ENCODE measurements at places on chromosomes 3 and 15.
A peak's percentile ranks its signal among the peaks of the same experiment; 100 is the strongest.

- no peak for DNase-seq
Measured at GRCh38 chr3:191085091-191085490, 114.0 kb upstream of the OSTN start.

DNA sequence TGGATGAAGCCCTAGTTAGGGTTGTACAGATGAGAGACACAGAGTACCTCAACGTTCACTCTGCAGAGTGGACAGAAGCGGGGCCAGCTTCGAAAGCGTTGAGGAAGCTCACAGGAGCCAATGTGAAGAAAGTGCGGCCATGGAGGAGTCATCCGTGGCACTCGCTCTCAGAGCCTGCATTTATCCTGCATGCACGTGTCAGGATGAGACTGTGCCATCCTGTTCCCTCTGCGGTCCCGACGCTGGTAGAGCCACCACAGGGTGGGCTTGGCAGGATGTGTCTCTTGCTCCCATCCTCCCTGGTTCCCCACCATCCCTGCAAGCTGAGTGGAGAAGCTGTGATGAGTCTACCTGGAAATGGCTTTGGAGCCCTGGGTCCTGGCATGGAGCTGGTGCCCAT, 39.3 kb downstream of the KLHL25 start:
- peak; percentile 1 for DNase-seq

DNA sequence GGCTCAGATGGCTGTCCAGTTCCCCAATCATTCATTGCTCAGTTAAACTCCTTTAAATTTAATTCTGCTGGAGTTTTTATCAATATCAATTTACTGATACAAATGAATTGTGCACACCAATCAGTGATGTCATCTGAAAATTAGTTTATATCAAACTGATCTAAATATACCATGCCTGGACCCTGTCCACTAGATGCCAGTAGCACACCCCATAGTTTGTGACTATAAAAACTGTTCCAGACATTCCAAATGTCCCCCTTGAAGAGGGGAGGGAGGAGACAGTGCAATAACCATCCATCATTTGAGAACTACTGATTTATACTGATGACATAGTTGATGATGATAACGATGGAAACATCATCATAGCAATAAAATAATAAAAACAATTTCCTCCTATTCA, 232.1 kb downstream of the MAGI1 start:
- no peak for DNase-seq

DNA sequence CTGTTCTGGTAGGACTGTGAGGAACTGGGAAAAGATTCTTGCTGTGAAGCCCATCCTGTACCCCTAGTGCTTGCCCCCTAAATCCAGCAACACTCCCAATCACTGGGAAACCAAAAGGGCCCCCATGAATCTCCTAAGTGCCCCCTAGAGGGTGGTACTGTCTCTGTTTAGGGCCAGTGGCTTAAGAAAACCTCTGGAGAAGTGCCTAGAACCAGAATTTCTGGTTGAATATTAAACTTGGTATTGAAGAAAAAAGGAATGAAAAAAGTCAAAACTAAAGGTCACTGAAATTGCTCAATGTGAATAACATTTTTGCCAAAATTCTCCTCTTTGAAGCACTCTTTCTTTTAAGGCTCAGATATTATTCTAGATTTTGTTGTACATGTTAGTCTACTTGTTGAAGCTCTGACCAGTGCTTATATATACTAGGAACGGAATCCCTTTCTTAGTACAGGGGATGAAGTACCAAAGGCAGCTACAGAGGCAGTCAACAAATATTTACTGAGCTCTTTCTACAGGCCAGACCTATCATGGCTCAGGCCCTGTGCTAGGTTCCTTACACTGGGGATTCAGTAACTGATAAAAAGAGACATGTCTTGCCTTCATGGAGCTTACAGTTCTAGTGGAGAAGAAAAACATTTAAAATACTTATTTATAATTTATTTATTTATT, 138.8 kb downstream of the MYLK start:
- no peak for DNase-seq

- DNase-seq: peak; percentile 74
Measured at GRCh38 chr15:59689626-59690236, 611 bp upstream of the BNIP2 start.

DNA sequence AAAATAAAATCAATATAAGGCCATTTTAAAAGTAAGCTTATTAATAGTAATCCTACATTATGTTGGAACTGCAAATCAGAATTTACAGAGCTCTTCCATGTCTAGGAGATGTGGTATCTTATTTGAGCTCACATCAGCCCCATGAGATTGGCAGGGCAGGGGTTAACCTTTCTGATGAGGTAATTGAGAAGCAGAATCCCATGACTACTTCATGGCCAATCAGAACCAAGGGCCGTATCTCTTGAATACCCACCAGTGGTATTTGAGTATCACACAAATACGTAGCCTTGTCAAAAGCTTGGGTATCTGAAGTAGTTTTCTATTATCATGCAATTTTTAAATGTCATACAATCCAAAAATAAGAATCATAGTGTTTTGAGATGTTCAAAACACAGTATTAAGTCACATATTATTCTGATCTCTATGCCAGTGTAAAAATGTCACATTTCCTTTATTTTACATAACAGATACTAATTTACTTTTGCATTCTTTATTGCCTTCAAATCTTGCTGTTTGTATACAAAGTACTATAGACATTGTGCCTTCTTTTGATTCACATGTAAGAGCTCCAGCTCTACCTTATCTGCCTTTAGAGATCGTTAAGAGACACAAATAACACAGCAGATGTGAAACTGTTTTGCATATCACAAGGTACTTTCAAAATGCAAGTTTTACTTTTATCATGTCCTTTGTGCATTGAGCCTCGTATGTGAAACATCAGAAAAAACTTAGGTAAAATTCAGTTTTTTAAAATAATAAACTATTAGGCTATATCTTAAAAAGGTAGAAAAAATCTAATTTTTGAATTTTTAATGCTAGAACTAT, 251.7 kb upstream of the GOLGA6L4 start:
- DNase-seq: no peak

- DNase-seq: no peak
Measured at GRCh38 chr15:80736560-80736959, 41.5 kb downstream of the ABHD17C start.

DNA sequence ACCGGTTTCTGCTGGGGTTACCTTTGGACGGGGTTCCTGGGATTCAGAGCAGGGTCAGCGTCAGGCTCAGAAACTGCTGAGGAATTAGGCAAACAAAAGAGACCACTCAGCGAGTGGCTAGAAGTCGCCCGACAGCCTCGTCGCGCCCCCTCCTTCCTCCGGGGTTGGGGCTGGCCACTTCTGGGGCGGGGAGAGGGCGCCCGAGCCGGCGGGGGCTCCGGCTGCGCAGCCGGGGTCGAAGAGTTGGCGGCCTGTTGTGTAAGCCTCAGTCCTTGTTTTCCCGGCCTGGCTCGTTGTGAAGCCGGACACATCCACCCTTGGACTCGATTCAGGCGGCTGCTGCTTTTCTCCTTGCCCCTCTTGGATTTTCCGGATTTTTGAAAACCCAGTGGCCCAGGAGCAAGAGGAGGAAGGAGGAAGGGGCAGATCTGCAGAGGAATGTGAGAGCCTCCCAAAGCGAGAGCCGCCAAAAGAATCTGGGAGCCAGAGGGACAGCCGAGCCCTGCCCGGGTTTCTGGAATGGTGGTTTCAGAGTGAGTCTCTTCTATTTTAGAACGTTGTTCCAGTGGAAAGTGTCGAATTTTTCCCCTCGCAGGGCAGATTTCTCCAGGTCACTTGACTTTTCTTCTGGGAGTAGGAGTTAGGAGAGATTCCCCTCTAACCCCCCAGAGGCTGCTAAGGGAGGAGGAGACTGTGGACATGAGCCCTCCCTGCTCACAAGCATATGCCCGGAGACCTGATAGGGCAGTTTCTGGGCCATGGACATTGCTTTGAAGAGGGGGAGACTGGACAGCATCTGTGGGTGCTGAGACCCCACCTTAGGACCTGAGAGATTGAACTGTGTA, 666 bp downstream of the SNX33 start:
- no peak for DNase-seq

- DNase-seq: no peak
Measured at GRCh38 chr3:124121379-124122312, 129.7 kb upstream of the ROPN1 start.

DNA sequence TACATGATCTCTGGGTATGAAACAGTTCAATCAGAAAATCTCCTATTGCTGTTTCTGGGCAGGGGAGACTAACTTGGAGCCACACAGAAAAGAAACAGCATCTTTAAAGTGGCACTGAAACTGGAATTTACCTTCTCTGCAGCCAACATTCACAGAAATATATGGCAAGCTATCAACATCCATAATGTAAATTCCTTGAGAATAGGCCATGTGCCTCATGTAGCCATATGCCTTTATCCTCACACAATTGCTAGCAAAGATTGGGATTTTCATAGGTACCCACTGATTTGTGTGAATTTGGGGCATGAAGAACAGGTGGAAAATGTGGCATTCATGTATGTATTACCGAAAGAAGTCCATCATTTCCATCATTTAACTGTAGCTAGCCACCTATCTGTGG, 386.3 kb upstream of the TMCO5A start:
- DNase-seq: no peak

- DNase-seq: no peak
Measured at GRCh38 chr3:116112696-116113095, 332.6 kb downstream of the LSAMP start.

- no peak for DNase-seq
Measured at GRCh38 chr3:120764206-120764605, 21.7 kb downstream of the GTF2E1 start.

- DNase-seq: no peak
Measured at GRCh38 chr3:32620611-32621310, 50.1 kb upstream of the DYNC1LI1 start.

- DNase-seq: peak; percentile 39
Measured at GRCh38 chr15:68205954-68206539, 915 bp upstream of the CALML4 start.

- no peak for DNase-seq
Measured at GRCh38 chr3:31985831-31986230, 4.3 kb downstream of the ZNF860 start.

- no peak for DNase-seq
Measured at GRCh38 chr3:125042725-125043406, 12.9 kb downstream of the HEG1 start.

DNA sequence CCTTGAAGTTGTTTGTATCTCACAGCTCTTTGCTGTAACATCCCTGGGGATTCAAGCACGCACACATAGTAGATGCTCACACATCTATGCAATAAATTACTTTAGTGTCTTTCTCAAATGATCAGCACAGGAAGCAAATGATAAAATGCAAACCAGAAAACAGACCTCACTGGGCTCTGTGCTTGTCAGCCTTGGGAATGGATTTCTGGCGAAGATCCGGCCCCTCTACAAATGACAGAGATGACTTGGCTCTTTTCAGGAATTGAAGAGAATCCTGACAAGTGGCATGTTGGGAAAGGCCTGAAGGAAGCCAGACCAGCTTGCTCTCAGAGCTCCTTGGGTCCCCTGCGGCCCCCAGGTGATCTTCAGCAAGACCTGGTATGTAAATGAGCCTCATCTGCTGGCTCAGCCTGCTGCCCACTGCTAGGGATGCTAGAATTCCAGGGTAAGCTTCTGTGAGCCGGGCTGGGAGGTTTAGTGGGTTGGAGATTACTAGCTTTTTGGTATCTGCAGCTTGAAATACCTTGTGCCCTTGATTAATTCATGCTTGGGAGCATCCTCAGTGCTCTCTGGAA, 54.1 kb downstream of the LPP start:
- DNase-seq: no peak

GRCh38 chr3:77935418-77935817, 895.5 kb downstream of the ROBO2 start:
- no peak for DNase-seq

DNA sequence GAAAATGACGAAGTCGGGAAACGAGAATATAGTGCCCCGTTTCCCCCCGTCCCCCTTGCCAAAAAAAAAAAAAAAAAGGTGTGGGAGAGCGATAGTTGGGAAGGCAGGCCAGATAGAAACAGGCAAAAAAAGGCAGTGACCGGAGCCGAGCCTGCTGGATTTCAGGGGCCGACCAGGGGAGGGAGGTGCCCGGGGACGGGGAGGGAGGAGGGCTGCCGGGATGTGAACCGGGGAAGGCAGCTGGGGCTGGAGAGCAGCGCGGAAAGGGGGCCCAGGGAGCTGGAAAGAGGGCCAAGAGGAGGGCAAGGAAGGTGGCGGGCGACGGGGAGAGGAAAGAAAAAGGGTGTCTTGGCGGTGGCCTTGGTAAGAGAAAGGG, 837 bp downstream of the LRRN1 start:
- no peak for DNase-seq

GRCh38 chr3:56956906-56957305, 103.6 kb upstream of the SPATA12 start:
- DNase-seq: no peak

DNA sequence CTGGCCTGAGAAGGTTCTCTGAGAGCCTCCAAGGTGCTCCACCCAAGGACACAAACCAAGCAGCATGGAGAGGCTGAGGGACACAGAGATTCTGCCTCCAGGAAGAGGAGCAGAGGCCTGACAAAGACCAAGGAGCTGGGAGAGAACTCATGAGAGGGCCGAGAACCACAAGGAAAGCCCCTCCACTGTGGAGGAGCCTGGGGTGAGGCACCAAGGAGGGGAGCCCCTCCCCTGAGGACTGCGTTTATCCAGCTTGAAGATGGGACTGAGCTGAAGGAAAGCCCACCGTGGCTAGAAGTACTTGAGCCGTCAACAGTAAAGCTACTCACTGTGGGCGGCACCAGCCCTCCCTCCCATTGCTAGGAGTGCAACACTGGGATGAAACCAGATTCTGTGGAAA, 63.1 kb upstream of the MEF2A start:
- DNase-seq: no peak

DNA sequence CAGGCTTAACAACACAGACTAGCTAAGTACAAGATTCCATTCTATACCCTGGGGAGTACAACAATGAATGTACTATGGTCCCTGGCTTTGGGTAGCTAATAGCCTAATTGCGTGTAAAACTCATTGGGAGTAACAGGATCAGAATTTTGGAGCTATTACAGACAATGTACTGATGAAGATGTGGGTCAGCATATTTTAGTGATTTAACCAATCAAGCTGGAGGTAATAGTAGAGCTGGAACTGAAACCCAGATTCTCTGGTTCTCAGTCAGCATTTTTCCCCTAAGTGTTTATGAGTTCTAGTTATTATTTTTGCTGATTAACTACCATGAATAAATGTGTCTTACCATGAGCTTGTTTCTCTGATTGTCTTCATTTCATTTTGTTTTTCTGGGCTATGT, 578.7 kb downstream of the NLGN1 start:
- DNase-seq: no peak

DNA sequence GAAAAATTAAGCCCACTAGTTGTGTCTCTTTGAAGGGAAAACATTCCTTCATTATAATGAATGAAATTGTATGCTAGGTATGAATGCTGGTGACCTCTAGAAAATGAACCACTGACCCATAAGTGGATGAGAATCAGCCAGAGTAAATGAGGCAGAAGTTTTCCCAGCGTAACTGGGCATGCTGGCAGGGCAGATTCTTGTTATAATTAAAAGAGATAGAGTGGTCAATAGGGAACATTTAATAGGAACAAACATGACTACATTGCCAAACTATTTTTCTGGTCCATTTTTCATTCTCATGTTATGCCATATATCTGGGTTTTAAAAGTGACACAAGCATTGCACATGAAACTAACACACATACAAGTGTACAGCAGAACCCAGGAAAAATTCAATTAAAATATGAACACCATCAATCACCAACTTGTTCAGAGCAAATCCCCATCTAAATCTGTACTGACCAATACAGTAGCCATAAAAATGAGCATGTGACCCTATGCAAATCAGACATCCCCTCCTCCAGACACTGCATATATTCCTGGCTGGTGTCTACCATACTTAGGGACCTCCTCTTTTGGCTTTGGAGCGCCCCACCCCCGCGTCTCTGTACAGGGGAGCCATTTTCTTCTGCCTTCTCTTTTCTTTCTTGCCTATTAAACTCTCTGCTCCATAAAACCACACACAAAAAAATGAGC, 4.0 kb downstream of the CLRN1 start:
- DNase-seq: no peak

GRCh38 chr15:50791486-50791885, 26.0 kb upstream of the SPPL2A start:
- no peak for DNase-seq
